ENCODE measurements at places on chromosomes 12 and 14.
A peak's percentile ranks its signal among the peaks of the same experiment; 100 is the strongest.

GRCh38 chr12:78118036-78118435 lies 287.3 kb downstream of the NAV3 start:
- no peak for DNase-seq

GRCh38 chr14:23172096-23172495 lies 11.4 kb downstream of the SLC7A8 start:
- no peak for DNase-seq

DNA sequence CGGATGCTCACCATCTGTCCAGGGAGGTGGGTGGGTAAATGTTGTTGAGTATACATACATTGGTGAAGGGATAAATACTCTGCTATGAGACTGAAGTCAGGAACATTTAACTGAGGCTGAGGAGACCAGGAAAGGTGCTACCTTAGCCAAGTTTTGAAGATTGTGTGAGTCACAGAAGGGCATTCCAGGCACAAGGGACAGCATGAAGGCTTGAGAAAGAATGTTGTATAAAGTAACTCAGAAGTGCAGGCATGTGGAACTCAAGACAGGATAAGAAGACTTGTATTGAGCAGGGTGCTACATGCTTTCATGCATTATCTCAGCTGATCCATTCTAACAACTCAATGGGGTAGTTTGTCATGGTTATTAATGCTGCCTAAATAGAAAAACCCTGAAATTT lies 112.7 kb downstream of the IPO8 start:
- DNase-seq, result no peak

DNA sequence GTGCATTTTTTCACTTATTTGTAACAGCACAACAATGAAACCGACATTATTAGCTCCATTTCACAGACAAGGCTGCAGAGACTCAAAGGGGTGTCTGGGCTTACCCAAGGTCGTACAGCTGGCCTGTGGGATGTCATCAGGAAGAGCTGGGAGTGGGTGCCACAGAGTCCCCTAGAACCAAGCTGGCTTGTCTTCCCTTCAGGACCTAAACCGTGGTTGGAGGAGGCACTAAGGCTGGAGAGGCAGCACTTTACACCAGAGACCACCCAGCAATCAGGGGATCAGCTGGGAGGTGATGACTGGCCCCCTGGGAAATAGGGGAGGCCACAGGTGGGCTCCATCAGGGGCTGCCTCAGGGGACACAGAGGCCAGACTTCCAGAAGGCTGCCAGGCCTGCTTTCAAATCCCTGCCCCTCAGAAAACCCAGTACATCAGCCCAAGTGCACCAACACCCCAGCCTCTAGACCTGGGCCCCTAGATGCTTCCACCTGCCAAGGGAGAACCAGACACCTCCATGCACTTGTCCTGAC lies 28.3 kb downstream of the DIO3 start:
- no peak for DNase-seq

- no peak for DNase-seq
Measured at GRCh38 chr14:96309896-96310330, 53.2 kb downstream of the ATG2B start.

GRCh38 chr12:5017638-5018348 lies 25.9 kb upstream of the KCNA5 start:
- DNase-seq, result no peak

GRCh38 chr12:52741375-52742195 lies 35.6 kb downstream of the KRT76 start:
- peak; percentile 83 for DNase-seq

DNA sequence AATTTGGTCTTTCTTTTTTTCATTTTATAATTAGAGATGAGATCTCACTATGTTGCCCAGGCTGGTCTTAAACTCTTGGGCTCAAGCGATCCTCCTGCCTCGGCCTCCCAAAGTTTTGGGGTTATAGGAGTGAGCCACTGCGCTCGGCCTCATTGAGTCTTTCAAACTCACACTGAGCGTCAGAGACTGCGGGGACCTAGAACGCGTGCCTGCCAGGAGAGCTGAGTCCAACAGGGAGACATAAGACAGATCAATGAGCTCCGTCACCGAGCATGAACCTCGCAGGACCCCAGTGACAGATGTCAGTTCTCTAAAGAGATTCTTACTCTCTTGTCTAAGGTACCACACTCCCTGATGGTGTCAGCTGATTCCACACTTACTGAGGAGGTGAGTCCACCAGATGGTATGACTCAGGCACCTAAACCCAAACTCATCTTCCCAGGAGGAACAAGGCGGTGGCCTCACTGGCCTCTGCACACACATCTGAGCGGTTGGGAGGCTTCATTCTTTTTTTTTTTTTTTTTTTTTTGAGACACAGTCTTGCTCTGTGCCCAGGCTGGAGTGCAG lies 58.9 kb downstream of the CCDC88C start:
- no peak for DNase-seq

DNA sequence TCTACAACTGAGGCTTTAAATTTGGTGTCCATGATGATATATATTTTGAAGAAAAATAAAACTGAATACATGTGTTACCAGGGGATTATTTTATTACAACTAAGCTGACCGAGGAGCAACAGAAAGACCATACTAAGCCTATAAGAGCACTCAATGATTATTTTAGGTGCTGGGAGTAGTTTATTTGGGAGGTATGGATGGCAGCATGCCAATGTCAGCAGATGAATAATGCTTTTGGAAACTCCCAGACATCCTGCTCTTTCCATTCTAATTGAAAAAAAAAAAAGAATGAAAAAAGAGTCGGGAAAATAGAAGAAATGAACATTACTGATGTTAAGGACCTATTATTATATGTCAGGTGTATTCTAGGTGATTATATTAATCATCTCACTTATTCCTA lies 441.2 kb downstream of the BTG1 start:
- peak; percentile 81 for DNase-seq

GRCh38 chr14:73740618-73741326 lies 26.6 kb upstream of the PNMA1 start:
- DNase-seq, result peak; percentile 91

DNA sequence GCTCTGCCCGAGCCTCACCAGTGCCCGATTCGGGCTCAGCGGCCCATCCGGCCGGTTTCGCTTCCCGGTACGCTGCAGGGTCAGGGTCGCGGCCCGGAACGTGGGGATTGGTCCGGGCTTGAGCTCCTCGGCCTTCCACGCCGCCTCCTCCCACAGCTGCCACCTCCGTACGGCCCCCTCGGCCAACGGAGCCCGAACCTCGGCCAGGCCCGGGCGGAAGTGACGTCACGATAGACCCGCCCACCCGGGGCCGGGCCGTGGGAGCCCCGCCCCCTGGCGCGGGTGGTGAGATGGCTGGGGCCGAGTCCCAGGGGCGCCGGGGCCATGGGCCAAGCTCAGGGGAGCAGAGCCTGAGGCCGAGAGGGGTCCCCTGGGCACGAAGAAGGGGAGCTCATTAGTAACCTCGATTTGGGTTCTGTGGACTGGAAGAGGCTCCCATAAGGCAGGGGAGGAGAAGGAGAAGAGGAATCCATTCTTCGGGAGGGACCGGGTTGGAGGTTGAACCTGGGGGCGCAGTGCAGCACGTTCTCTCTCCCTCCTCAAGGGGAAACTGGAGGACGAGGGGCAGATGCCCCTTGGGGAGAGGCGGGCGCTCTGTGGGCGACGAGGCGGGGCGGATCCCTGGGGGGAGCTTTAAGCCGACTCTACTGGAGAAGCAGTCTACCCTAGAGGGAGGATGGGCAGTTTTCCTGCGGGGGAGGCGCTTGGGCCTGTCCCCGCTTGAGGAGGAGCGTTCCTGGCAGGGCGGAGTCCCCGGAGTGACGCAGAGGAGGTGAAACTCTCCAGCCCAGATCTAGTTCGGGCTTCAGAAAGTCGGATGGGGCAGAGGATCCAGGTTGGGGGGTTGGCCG lies at the start of gene MLF2:
TSS of gene MLF2 (minus strand) at position 221 of the 851 bp plus-strand sequence. CDS start 807 bp downstream, outside the sequence.
- DNase-seq, result peak; percentile 95

DNA sequence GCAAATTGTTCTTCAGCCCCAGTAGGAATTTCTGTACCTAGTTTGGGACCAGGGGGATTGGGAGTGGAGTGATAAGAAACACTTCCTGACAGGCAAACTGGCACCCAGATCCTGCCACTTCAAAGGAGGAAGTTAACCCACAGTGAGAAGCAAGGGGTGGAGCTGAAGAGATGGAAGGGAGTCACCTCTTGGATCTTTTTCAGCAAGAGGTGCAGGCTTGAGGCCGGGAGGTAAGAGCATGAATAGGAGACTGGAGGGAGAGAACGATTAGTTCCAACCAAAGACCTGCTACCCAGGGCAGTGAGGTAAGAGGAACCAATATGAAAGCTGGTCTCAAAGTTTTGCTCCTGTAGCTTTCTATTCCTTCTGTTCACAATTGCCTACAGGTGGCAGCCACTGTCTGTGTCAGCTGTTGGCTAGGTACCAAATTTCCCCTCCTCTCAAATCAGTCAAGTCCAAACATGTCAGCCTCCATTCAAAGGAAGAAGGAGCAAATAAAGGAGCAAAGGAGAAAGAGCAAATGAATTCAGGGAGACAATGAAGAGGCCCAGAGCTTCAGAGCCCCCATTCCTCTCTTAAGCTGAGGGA lies 14.9 kb upstream of the TAC3 start:
- DNase-seq, result no peak

DNA sequence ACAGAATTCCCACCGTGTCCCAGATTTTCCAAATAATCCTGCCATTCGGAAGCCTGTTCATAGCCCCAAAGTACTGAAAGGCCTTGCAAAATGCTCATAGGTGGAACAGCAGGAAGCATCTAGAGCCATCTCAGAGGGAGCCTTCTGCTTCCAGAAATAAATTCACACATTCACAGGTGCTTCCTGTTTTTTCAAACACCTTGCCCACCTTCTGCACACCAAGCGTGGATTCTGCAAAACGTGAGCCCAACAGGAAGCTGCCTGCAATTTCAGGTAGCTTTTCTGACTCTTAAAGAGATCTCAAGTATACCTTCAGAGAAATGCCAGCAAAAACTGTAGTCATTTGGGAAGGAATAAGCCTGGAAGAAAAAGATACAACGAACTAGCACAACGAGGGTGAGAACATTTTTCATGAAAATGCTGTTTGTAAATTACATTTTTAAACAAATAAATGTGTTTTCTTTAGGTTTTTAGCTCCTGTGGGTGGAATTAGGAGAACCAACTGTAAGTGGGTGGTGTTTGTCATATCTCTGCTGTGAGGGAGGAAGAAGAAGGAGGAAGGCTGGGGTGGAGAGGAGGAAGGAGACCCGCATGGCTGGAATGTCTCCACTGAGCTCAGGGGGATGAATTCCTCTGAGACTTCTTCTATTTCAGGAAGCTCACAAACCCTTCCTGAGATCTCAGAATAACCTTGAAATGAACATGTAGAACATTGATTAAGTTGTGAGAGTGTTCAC lies at the start of gene IFNG-AS1:
TSS of gene IFNG-AS1 (plus strand) at position 264 of the 737 bp plus-strand sequence.
- DNase-seq, result no peak

DNA sequence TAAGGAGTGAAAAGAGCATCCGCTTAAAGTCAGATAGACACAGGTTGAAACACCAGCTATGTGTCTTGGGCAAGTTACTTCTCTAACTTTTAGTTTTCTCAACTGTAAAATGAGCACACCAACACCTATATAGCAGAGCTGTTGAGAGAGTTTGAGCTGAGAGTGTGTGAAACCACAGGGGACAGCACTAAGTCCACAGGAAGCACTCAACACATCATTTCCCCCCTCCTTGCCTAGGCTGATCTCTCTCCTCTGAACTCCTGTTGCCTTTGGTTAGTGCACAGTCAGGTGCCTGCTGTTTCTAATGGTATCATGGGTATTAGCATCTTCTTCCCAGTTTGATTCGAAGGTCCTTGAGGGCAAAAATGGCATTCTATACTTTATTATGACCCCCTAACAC lies 176.7 kb downstream of the DPF3 start:
- no peak for DNase-seq

GRCh38 chr12:117522559-117522958 lies 161.1 kb upstream of the NOS1 start:
- no peak for DNase-seq

GRCh38 chr12:117724543-117724942 lies 244.2 kb downstream of the KSR2 start:
- DNase-seq, result no peak

GRCh38 chr12:6278439-6279255 lies 31.8 kb upstream of the PLEKHG6 start:
- DNase-seq, result peak; percentile 88

- DNase-seq, result no peak
Measured at GRCh38 chr12:49942512-49942893, 8.0 kb upstream of the AQP2 start.

GRCh38 chr14:49905989-49906388 lies 13.1 kb downstream of the ARF6 start:
- DNase-seq, result no peak

DNA sequence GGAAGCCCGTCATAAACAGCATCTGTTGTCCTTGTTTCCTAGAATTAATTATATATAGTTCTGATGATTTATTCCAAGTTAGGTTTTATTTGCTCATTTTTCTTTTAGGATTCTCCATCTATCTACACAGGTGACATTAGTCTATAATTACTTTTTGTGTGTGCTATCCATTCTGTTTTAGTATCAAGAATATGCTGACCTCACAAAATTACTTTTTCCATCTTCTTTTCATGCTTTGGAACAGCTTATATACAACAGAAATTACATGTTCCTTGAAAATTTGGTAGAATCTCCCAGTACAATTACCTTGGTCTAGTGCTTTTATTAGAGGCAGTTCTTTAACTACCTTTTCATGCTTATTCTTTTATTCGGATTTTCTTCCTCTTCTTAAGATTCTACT lies 54.3 kb upstream of the CATSPERB start:
- no peak for DNase-seq

GRCh38 chr14:100261621-100262020 lies 22.7 kb downstream of the YY1 start:
- no peak for DNase-seq

DNA sequence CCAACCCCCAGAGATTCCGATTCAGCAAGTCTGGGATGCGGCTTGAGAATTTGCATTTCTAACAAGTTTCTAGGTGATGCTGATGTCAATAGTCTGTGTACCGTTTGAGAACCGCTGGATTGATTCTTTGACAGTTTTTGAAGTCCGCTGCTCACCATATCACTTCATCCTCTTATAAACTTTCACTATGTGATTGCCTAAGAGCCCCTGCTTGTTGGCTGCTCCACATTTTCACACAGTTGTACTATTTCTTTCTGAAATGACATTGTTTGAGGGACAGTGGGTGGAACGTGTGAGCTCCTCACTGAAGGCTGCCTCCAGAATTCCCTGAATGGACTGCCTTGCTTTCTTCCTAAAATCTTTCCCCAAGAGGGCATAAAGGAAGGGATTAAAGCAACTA lies 7.7 kb downstream of the C3AR1 start:
- DNase-seq, result no peak

DNA sequence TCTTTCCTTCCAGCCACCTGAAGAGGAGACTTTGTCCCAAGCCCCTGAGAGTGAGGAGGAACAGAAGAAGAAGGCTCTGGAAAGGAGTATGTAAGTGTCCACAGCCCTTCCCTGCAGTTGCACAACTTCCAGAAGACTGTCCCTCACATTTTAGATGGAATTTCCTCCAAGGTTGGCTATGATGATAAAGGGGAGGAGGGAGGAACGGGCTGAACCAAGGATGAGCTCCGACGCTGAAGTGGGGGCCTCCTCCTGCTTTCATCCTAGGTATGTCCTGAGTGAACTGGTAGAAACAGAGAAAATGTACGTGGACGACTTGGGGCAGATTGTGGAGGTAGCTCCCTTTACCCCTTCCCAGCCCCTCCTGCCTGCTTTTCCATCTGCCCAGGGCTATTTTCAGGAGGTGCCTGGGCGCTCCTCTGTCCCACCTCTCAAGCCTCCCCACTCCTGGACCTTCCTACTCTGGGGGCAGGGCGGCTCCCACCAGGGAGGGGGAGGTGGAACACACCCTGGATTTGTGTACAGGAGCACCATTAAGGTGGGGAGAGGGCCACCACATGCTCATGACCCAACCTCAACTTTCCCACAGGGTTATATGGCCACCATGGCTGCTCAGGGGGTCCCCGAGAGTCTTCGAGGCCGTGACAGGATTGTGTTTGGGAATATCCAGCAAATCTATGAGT lies 2.3 kb downstream of the ARHGEF25 start:
- no peak for DNase-seq

Data from PC-3 (cell line).